ENCODE measurements at places on chromosomes 2 and 18.

GRCh38 chr2:239181903-239182581, 218.8 kb downstream of the HDAC4 start:
- no peak for DNase-seq

DNA sequence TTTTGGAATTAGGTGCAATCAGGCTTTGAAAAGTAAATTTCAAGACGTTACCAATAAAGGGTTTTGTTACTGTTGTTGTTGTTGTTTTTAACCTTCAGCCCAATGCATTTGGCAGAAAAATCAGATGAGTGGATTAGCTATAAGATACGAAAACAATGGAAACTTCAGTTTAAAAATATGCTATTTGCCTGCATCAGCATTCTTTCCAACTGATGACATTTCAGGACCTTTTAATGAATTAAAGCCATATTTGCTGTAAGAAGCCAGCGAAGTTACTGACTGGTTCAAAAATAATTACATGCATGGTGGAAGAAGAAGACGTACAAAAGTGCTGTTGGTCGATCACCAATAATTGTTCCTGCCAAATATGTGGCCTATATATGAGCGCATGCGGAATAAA, 639.3 kb upstream of the SOX11 start:
- no peak for DNase-seq

- no peak for DNase-seq
Observed at GRCh38 chr2:230569298-230569697, 143.3 kb upstream of the CAB39 start.

DNA sequence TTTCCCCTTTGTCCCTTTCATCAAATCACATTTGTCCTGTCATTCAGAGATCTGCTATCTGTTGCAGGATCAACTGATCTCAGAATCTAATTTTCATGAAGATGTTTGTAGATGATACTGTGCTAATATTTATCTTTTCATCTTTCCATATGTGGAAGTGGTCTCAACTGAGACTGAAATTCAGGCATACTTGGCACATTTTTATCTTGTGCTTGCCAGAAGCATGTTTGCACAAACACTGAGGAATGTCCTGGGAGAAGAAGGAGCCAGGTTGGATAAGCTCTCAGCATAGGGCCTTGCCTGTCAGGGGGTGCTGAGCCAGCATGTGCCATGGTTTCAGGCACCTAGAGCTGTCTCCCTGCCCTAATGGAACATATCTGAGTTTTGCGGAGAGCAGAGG, 24.5 kb upstream of the MMADHC start:
- DNase-seq, result no peak

GRCh38 chr2:44691174-44691785, 250.2 kb upstream of the SIX3 start:
- DNase-seq, result no peak

DNA sequence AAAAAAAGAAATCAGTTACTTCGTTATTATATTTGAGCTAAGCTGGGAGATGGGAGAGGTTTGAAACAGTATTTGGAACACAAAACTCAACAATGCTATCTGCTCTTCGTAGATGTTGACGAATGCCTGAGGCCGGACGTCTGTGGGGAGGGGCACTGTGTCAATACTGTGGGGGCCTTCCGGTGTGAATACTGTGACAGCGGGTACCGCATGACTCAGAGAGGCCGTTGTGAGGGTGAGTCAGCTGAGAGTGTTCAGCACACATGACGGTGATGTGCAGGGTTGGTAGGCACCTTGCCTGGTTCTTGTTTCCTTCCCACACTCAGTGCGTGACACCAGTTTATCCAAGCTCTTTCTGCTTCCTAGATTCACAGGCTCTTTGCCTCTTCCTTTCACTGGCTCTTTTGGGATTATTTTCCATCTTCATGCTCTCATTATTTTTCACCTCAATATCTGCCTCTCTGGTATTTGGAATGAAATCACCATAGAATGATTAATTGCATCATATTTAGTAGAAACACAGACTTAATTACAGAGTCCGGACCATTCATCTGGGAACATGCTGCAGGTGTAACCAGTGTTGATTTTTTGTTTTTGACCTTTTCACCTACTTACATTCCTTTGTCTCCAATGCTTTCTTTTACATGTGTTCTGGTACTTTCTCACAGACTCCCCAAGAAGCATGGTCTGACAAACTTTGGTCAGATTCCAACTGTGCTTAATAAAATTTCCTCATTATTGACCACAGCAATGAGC, 200.6 kb upstream of the RASGRP3 start:
- DNase-seq, result no peak

DNA sequence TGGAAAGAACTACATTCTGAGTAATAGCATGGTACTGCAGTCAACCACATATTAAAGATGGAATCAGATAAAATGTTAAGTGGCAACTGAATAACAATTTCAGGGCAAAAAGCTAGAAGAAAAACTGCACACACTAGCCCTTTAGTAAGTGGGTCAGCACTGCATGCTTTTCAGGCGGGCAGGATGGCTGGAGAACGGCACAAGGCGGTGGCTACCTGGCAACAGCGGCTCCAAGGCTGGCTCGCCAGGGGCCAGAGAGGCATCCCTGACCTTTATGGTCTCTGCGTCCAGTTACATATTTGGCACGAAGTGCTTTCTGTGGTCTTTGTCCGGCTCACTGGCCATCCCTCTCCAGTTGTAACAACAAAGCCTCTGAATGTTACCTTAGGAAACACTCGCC, 226.7 kb downstream of the MYT1L start:
- DNase-seq, result no peak

- no peak for DNase-seq
Observed at GRCh38 chr2:229270551-229271410, at the start of gene PID1. PID1 (minus strand) TSS chr2:229271287; CDS start chr2:229271043, 244 bp downstream.

- no peak for DNase-seq
Observed at GRCh38 chr2:152034257-152034801, 64.5 kb downstream of the CACNB4 start.

DNA sequence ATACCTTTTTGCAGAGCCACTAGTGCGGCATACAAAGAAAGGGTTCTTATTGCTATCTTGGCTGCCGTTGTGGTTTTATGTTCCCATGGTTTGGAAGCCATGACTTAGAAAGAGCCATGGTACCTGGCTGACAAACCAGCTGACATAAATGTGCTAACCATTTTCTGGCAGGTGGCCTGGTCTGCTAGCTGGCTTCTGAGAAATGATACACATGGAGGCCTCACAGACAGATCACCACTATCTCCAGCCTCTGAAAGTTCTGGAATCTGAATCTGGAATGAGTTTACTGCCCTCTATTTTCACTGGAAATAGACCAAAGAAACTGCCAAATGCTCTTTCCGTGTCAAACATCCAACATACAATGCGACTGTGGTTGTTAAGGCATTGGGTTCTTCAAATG, 123.7 kb downstream of the QPCT start:
- no peak for DNase-seq

GRCh38 chr2:52810460-52810859, 957.1 kb upstream of the CHAC2 start:
- no peak for DNase-seq

GRCh38 chr2:226760412-226761194, 39.0 kb downstream of the IRS1 start:
- no peak for DNase-seq

DNA sequence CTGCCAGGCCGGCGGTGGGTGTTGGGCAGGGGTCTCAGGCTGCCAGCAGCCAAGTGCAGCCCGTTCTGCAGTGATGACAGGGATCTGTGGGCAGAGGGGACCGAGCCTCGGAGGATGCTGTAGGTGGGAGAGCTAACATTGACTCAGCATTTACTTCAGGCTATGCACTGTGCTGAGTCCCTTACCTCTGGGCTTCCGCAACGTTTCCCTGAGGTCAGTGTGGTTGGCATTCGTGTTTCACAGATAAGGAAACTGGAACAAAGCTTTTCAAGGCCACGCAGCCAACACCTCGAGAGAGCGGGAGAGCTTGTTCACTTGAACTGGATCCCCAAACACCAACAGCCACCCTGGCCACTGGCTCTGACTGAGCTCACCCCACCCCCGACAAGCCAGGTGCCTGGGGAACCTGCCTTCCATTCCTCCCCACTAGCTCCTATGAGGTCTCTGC, 839 bp upstream of the GPR148 start:
- no peak for DNase-seq
